ENCODE measurements at places on chromosomes 12 and 14. TPM values are rescaled to one million over a fixed set of nuclear protein-coding genes. Genes with fewer than 3 reads are reported as not detected.

Gene TAS2R30
- total RNA-seq = 4.0 TPM

Gene ATP6V1D
- 95.5 TPM for total RNA-seq

Gene DBX2
- not detected for total RNA-seq

Gene ACSM4
- not detected for total RNA-seq

Gene RASAL1
- total RNA-seq = not detected

Gene TMEM63C
- not detected for total RNA-seq

Gene SCARB1
- 14.7 TPM for total RNA-seq

Gene TOMM20L
- total RNA-seq = not detected

Gene LTA4H
- total RNA-seq = 100 TPM
